ENCODE measurements at places on chromosomes 1 and 21.

- no peak for DNase-seq
Measured at GRCh38 chr1:42240966-42241755, 76.6 kb upstream of the GUCA2A start.

GRCh38 chr1:86207323-86207722 lies 50.8 kb upstream of the COL24A1 start:
- DNase-seq = no peak

- no peak for DNase-seq
Measured at GRCh38 chr21:41245509-41246135, 71.0 kb upstream of the FAM3B start.

- DNase-seq = no peak
Measured at GRCh38 chr1:22875841-22876240, 96.8 kb downstream of the LACTBL1 start.

- DNase-seq = no peak
Measured at GRCh38 chr1:218669431-218669830, 324.3 kb downstream of the TGFB2 start.

GRCh38 chr1:204568576-204569315 lies 52.5 kb downstream of the MDM4 start:
- DNase-seq = no peak

- DNase-seq = no peak
Measured at GRCh38 chr1:244067893-244068292, 16.8 kb downstream of the ZBTB18 start.

- no peak for DNase-seq
Measured at GRCh38 chr1:119046785-119047438, 58.8 kb upstream of the TBX15 start.

- no peak for DNase-seq
Measured at GRCh38 chr1:101131239-101131843, 105.5 kb upstream of the S1PR1 start.

DNA sequence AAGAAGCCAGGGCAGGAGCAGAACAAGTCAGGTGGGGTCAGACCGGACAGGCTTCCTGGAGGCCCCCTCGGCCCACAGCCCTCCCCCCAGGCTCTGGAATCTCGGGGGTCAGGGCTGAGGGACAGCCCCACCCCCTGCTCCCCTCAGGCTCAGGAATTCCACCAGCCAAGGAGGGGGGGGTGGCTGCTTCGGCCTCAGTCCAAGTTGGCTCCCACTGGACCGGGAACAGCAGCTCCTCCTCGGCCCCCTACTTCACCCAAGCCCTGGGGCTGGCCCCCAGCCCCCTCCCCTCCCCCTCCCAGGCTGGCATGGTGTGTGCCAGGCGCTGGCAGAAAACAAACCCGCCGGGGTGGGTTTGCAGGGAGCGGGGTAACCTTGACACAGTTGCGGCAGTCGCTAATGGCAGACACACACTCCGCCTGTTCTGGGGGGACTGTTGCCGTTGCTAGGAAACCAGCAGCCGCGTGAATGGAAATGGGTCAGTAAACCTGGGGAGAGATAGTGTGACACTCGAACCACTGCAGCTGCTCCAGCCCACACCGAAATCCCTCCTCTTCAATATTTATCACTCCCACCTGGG lies 32.4 kb downstream of the AHDC1 start:
- DNase-seq = no peak

DNA sequence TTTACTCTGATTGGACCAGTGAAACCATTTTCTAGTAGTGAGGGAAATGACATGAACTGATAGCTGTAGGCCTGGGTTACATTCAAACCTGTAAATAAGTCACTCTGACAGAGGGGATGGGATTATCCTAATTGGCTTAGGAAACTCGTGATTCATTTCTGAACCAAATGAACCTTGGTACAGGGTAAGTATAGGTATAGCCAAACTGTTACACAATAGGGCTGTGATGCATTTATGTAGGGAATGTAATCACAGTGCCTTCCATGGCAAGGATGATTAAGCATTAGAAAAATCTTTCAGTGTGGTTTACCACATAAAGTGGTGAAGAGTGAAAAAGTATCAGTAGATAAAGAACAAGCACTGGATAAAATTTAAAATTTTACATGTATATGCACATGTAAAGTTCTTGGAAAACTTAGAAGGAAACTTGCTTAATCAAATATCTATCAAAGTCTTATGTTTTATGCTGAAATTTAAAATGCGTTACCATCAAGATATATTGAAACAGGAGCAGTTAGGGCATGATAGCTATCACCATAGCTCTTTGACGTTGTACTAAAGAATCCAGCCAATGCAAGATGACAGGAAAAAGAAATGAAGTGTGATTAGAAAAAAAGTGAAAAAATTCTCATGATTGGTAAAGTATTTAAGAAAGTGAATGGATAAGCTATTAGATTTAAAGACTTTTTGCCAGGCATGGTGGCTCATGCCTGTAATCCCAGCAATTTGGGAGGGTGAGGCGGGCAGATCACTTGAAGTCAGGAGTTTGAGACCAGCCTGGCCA lies 63.0 kb downstream of the RABGAP1L start:
- DNase-seq = no peak

DNA sequence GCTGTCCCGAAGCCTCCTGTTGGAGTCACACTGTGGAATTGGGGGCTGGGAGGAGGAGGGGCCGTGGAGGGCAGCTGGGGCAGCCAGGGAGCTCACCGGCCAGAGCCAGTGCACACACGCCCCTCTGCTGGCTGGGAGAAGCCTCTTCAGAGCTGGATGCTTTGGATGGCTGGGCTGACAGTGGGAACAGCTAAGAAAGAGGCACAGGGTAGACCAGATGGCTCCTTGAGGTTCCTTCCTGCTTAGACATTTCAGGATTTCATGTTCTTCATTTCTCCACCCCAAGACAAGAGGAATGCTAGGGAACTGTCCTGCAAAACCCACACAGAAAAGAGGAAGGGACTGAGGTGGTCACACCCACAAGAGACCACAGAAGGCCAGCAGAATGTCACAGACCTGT lies 254.8 kb upstream of the VAMP3 start:
- no peak for DNase-seq

DNA sequence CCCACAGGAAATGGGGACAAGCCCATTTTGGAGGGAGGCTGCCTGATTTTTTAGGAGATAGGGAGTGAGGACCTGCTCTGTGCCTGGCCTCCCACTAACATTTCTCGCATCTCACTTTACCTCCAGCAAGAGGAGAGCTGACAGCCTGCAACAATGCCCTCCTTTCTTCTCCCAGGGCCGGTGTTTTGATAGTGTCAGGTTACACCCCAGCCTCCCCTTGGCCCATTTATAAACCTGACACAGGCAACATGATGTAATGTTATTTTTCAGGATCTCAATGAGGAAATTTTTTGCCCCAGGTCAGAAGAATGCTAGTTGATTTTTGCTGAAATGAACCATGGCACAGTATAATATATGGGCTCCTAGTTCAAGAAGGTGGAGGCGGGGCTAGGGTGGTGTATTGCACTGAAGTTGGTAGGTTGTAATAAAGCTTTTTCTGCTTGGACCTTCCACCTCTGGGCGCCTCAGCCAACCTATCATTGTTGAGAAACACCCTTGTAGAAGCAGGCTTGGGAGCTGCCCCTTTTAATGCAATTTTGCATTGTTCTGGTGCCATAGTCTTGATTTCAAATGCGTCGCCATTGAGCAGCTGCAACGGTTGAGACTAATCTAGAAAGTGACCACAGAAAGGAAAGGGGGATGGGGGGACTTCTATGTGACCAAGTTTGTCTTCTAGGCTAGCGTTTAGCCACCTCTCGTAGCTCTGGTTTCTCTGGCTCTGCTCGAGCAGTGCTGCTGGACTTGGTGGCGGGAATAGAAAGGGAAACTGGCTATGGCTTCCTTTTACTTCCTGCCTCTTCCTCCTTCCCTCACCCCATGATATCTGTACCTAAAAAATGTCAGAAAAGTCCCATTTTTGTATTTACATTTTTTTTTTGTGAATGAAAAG lies 53.0 kb downstream of the PBX1 start:
- DNase-seq = no peak

GRCh38 chr1:31902510-31902860 lies 35.7 kb downstream of the PTP4A2 start:
- DNase-seq = no peak

- DNase-seq = no peak
Measured at GRCh38 chr21:36400719-36401118, 15.5 kb downstream of the CHAF1B start.

GRCh38 chr1:184649451-184649888 lies 105.2 kb downstream of the EDEM3 start:
- DNase-seq = no peak

- no peak for DNase-seq
Measured at GRCh38 chr21:42190486-42190863, 28.5 kb upstream of the ABCG1 start.

GRCh38 chr1:116825720-116826438 lies 71.6 kb downstream of the CD2 start:
- DNase-seq = no peak

DNA sequence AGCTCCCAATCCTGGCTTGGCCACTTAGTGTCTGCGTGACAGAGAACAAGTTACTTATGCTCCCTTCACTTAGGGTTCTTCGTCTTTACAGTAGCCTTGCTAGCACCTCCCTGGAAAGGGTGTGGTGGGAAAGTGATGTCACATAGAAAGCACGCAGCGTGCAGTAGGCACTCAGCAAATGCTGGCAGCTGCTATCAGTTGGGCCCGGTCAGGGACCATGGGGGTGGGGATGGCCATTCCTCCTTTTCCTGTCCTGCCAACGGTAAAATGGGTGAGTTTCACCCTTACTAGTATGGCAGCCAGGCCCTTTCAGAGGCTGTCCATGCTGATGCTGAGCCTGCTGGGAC lies 6.2 kb upstream of the KCNA10 start:
- no peak for DNase-seq

DNA sequence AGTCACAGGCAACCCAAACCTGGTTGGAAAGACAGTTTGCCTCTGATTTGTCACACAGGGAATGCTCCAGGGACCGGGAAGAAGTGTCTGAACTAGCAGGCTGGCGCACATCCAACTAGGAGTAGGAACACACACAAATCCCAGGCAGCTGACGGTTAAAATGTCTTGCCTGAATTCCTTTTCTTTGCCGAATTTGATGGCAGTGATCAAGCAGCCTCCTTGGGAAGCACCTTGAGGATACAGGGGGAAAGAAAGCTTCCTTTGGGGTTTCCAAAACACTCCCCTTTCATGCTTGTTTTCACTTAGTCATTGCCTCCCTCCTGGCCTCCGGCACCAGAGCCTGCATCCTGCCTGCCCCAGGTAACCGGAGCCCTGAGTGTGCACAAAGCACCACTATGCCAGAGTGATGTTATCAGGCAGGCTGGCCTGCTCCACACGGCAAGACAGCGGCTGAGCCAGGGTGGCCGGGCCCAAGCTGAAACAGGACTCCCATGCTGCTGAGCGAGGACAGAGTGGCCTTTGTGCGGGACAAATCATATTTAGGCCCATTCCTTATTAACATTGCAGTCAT lies 193.8 kb downstream of the LMX1A start:
- DNase-seq = no peak

DNA sequence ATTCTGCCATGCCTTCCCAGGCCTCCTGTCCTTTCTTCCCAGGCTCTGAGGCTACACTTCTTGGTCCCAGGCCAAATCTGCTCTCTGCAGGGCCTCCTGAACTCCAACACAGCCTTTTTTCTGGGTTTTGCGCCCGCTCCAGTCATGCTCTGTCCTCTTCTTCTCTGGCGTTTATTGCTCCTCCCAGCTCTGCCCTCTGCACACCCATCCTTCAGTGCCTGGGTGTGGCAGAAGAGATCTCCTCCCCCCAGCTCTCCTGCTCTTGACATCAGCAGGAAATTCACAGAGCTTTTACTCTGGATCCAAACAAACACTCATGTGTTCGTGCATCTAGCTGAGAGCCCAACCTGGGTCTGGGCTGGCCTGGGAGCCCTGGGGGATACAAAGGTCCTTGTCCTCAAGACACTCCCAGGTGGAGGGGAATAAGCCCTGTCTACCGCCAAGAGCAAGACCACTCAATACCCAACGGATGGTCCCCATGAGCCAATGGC lies 22.9 kb upstream of the EPS8L3 start:
- DNase-seq = no peak

GRCh38 chr1:56929492-56929891 lies 36.3 kb downstream of the C8B start:
- no peak for DNase-seq

GRCh38 chr1:183212870-183213269 lies 26.8 kb downstream of the LAMC2 start:
- DNase-seq = no peak

GRCh38 chr1:230591678-230592077 lies 50.6 kb upstream of the COG2 start:
- no peak for DNase-seq

GRCh38 chr1:14678011-14678638 lies 79.6 kb downstream of the KAZN start:
- DNase-seq = no peak

DNA sequence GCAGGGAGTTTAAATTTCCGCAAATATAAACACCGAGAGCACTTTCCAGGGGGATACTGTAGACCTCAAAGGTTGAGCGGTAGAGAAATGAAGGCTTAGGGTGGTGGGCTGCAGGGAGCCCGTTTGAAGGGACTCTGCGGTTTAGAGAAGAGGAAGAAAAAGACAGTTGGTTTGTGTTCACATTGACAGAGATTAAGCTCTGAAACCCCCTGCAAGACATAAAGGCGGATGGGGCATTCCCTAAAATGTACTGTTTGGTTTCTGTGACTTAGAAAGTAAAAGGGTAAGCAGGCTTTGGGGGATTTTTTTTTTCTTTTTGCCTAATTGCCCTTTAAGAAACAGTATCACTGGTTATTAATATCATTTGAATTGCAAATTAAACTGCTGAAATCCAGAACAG lies 1.3 kb downstream of the KAZN start:
- no peak for DNase-seq

- no peak for DNase-seq
Measured at GRCh38 chr1:112317611-112318062, 78.4 kb upstream of the CTTNBP2NL start.

- DNase-seq = no peak
Measured at GRCh38 chr1:203033917-203034316, 7.6 kb downstream of the PPFIA4 start.

DNA sequence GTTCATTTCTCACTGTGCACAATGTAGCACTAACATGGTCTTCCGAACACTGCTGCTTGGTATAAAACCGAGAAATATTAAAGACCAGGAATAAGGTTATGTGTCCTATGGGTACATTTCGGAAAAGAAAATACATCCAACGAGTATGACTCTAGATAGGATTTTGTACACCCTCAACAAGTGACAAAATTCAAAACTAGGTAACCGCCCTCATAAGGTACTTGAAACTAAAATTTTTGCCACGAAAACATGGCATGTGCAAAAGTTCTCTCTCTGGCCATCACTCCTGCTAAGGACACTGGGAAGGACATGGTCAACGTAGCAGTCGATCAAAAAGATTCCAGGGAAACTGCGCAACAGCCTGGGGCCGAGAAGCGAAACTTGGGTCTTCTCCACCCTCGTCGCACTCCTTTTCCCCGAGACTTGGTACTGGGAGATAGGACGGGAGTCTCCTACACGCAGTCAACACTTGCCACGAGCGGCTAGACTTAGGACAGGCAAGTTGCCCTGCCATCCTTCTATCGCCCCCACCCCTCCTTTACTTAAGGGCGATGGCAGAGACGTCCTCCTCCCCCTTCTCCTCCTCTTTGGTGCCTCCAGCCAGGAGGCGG lies 338 bp upstream of the TOR1AIP1 start:
- peak; percentile 77 for DNase-seq

- no peak for DNase-seq
Measured at GRCh38 chr1:166693673-166694297, 145.5 kb upstream of the POGK start.

Measured in Panc1 (cell line).